Tibial nerve (tissue), 4 donors: ENCODE measurements at places on chromosomes 16 and 17.

- no peak for DNase-seq
Measured at GRCh38 chr16:68460067-68460466, 11.8 kb upstream of the SMPD3 start.

DNA sequence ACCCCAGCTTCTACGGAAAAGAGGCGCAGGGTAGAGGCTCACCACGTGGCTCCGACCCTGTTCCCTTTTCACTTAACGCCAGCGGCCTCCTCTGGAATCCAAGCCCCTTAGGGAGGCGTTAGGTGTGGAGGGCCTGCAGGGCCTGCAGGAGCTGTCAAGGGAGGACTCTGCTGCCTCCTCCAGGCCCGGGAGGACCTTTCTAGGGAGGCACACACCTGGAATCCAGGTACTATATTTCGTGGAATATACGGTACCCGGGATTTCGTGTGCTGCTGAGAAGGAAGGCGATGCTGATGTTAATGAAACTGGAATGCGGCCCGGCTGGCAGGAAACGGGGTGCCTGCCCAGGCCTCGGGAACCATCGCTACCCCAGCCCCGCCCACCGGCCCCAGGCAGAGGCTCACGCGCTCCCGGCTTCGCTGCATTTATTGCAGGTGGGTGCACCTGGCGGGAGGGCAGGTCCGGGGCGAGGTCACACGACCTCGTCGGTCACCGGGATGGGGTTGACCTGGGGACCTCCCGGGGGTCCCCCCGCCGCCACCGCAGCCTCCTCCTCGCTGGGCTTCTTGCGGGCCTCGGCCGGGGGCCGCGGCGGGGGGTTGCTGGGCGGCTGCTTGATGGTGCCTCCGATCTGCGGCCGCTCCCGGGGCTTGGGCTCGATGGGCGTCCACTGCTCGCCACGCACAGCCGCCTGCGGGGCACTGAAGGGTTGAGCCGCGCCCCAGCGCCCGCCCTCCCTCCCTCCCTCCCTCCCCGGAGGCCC is 4.7 kb downstream of the IL17C start:
- DNase-seq, result no peak

GRCh38 chr17:19002805-19003542 is 1.6 kb downstream of the FAM83G start:
- no peak for DNase-seq

GRCh38 chr16:28318042-28318744 is 25.9 kb downstream of the SBK1 start:
- DNase-seq, result no peak

DNA sequence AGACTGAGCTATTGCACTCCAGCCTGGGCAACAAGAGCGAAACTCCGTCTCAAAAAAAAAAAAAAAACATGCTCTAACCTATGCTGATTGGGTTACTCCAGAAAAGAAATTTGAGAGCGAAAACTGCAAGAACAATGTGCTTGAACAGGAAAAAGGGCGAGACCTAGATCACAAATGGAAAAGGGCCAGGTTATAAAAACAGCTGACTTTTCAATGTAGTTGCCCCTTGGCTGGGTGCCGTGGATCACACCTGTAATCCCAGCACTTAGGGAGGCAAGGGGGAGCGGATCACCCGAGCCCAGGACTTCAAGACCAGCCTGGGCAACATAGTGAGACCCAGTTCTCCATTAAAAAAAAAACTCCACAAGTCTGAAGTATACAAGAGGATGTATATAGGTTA is 48.8 kb downstream of the MRM3 start:
- no peak for DNase-seq

DNA sequence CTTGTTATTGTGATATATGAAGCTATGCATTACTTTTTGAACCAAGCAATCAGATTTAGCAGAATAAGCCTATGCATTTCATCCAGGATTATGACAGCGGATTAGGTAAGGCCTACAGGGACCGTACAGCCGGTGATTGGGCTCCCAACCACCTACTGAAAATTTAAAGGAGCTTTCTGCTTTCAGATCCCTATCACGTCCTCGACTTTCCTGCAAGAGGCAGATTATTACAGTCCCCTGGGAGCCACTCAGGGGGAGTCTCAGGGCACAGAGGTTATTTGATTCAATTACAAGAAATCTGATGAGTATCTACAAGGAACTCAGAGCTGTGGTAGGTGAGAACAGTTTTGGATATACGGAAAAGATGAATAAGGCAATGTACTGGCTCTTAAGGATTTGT is 80.7 kb downstream of the HS3ST3B1 start:
- DNase-seq, result no peak

- no peak for DNase-seq
Measured at GRCh38 chr16:1825864-1826690, 548 bp downstream of the HAGH start.

GRCh38 chr17:56184650-56185049 is 31.4 kb downstream of the ANKFN1 start:
- DNase-seq, result no peak

DNA sequence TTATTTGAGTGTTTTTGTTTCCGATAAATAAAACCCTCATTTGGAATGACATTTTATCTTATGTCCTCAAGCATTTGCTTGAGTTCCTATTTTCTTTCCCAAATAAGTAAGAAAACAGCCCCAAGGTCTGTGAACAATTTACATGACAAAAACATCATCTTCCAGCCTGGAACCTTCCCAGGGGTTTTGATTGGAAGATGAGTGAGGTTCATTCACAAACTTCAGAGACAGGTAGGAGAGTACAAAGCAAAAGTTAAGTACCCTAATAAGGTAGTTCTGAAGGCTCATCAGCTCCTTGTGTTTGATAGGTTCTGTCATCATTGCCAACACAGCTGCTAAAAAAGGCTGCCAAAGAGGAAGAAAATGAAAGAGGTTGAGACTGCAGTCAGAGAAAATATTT is 772.8 kb downstream of the CDH8 start:
- DNase-seq, result no peak
